Stimulated activated CD4-positive, alpha-beta T cell treated with anti-CD3 and anti-CD28 coated beads, TNF-alpha, amount 100 ng/mL, for 48 hours (primary cell): ENCODE measurements at places on chromosomes 4 and X.

DNA sequence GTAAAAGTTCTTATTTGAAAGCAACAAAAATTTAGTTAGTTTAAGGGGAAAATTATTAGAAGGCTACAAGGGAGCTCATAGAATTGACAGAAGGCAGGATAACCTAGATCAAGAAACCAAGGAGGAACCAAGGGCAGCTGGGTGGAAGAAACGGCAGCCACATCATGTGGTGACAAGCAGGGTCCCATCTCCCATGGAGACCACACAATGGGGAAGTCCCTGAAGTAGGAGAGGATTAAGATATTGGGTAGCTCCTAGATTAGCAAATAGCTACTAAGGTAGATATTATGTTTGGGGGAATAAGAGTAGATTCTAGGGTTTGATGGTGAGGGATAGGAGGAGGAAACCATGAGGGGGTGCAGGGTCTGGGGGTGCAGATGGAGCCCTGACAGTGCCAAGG, 48.0 kb upstream of the TMEM154 start:
- DNase-seq: no peak

GRCh38 chr4:90306810-90307209, 179.6 kb downstream of the CCSER1 start:
- no peak for DNase-seq

DNA sequence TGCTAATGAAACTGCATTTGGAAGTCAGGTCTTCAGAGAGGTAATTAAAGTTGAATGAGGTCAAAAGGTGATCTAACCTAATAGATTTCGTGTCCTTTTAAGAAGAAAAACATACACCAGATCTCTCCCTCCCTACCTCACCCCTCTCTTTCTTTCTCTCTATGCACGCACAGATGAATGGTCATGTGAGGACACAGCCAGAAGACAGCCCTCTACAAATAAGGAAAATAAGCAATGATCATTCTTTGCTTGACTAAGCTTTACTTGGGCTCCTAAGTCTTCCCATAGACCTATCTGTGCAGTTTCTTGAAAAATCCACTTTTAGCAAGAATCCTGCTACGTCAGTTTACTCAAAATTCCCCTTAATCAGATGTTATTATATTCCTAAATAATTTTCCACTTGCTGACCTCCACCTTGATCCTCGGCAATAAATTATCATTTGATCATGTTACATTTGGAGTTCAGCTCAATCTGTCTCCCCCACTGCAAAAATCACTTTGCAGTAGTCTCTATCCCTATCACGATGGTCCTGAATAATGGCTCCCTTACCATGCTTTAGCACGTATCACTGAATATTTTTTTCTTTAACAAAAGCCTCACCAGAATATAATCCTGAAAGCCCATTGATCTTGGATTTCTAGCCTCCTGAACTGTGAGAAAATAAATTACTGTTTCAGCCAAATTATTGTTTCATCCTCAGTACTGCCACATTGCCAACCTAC, 527.3 kb downstream of the GABRG1 start:
- DNase-seq: no peak

GRCh38 chr4:188992706-188993105, 853.5 kb downstream of the TRIML1 start:
- no peak for DNase-seq

DNA sequence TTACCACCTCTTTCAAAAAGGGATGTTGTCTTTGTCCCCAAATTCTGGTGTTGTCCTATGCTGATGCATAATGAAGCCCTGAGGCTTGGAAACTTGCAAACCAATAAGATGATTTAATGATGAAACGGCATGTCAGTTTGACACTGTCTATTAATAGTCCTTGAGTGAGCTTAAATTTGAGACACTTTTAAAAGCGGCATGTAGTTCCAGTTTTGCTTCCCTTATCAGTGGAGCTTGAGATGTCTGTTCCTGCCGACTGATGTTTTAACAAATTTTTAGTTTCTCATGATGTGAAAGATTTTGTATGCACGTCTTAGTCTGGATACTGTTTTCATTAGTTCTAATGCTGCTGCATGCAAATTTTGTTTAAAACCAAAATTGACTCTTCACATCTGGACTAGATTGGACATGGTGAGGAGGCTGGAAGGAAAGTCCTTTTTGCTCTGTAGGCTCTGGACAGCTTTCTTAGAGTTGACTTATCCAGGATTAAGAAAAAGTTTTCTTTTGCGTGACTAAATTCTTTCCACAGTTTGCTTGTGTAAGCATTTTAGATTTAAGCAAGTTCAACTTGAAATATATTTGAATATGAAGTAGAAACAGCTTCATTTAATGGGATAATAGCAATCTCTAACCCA, 11.7 kb downstream of the C1GALT1C1 start:
- no peak for DNase-seq

DNA sequence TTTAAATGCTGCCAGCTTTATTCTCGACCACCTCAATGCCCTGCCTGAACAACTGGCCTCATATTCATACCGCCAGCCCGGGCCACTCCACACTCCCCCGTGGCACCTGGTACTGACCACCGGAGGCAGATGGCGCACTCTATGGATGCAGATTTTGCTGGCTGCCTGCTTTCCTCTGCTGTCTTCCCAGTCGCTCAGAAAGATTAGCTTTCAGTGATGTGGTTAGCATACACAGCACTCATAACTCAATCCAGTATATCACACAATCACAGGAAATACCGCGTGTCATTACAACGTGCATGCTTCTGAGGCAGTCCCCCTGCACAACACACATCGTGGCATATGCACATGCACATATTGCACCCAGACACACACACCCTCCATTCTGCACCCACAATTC, 147.2 kb upstream of the BCOR start:
- DNase-seq: no peak

GRCh38 chr4:28287831-28288233, 1427.2 kb downstream of the STIM2 start:
- no peak for DNase-seq

GRCh38 chr4:126448086-126448845, 1133.5 kb downstream of the FAT4 start:
- DNase-seq: no peak

- no peak for DNase-seq
Observed at GRCh38 chr4:6425336-6425735, 47.1 kb downstream of the PPP2R2C start.

DNA sequence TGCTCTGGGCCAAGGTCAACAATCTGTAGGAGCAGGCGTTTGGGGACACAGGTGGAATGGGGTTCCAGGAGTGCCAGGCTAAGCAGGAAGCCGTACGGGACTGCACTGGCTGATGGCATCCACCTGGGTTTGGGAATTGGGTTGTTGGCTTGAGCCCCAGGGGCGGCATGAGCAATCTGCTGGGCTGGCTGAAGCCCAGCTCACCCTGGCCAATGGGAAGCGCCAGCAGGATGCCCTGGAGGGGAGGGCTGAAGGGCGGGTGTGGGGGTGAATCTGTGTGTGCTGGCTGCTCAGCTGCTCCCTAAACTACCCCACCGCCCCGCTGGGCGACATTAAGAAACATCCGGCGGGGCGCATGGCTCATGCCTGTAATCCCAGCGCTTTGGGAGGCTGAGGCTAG, 8.9 kb upstream of the RGS12 start:
- DNase-seq: no peak

DNA sequence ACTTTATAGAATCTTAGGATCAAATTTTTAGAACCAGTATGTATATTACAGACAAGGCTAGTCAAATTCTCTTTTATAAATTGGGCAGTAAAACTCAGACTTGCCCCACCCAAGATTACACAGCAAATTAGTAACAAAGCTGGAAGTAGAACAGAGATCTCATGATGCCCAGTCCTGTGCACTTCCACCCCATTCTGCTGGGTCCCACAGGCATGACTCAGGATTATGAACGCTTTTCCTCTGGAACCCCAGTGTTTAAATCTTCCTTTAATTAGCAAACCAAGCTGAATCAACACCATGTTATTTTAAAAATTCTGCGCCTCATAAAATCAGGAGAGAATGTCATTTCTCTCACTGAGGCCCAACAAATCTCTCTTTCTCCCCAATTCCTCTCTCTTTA, 1.5 kb upstream of the IL13RA2 start:
- no peak for DNase-seq

DNA sequence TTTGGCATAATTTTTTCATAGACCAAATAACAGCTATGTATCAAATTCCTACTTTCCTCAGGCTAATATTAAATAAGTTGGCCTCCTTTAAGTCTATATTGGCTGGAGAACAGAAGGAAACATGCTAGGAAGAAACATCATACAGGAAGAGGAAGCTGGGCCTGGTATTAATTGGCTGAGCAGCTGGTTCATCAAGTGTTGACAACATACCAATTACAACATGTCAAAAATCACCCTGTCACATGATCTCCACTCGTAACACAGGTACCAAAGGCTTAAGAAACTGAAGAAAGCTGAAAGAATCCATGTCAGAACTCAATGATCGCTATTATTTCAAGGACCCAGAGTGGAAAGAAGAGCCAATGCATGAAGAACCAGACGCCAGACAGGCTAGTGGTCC, 10.5 kb downstream of the WDFY3 start:
- no peak for DNase-seq

GRCh38 chr4:154123897-154124296, 335.0 kb upstream of the SFRP2 start:
- no peak for DNase-seq

- no peak for DNase-seq
Observed at GRCh38 chr4:164405774-164406173, 348.2 kb upstream of the SMIM31 start.

DNA sequence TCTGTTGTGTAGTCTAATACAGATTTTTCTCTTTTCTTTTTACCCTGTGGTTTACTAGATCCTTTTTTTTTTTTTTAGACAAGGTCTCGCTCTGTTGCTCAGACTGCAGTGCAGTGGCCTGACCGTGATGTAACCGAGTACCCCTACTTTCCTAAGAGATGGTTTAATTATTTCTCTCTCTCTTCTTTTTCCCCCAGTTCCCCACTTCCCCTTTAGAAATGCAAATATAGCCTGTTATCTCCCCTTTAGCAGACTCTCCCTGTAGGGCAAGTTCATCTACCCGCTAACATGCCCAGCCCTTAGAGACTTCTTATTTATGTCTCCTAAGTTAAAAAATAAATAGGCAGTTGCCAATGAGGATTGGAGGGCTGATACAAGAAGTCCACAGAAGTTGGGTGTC, 4.5 kb downstream of the SNX25 start:
- no peak for DNase-seq

DNA sequence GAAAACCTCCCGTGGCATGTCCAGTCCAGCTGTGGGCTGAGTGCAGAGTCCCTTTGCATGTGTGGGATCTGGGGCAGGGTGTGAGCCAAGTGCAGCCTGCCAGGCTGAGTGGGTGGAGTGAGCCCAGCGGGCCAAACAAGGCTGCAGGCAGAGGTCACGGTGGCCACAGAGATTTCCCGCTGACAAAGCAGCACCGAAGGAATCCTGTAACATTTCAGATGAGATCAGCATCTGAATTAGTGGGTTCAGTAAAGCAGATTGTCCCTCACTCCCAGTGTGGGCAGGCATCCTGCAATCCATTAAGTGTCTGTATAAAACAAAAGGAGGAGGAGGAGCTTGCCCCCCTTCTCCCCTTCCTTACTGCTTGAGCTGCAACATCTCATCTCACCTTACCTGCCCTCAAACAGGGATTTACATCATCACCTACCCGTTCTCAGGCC, 324.4 kb downstream of the FAT4 start:
- DNase-seq: no peak

DNA sequence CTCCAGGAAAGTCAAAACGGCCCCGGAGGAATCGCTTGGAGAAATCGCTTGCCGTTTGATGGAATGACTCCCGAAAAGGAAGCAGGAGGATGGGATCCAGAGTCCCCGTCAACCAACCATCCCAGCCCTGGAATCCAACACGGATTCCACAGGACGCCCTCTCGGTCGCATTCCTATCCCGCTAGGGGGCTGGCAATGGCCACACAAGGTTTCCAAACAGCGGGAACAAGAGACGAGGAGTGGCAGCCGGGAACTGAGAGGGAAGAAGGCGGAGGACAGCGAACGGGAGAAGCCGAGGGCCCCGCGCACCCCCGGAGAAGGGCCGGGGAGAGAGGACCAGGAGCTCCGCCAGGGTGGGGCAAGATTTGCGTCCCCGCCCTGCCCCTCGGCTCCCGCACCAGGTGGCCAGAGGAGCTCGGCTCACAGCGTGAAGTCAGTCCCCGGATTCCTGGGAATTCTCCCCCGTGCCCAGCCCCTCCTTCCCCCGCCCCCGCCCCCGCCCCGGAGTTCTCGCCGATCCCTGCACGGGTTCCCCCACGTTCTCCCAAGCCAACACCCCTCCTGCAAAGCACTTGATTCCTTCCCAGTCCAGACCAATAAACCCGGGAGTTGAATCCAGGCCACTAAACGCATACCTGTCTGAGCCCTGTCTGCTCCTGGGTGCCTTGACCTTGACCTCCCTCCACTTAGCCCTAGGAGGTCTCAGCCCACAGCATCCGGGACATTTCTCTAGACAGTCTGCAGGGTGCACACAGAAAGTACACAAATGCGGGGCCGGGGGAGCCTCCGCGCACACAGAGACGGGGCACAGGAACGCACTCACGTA, 1.4 kb downstream of the PDZD4 start:
- DNase-seq: no peak

DNA sequence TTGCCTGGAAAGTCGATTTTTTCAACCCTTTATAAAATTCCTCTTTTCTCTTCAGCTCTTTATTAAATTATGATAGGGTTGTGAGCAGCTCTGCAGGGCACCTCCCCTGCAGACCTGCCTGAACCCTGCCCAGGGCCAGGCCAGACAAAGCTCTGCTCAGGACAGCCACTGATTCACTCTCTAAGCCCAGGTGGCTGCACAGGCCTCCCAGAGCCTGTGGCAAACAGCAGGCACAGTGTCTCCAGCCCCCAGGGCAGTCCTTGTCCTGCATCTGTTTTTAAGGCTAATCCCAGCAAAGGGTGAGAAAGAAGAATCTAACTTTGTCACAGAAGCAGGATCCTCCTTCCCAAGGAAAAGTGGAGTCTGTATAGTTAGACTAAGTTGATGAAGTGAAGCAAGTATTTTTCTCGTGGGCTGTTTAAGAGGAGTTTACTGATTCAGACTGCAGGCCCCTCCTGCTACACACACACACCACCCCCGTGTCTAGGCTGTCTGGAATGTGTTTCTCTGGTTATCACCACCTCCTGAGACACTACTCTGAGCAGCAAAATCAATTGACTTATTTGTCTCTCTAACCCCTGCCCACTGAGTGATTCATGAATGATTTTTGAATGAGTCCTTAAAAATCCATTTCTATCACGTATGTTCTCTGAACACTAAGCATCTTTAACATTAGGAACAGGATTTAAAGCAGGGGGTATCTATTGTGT, 101.7 kb downstream of the CHIC2 start:
- DNase-seq: no peak

DNA sequence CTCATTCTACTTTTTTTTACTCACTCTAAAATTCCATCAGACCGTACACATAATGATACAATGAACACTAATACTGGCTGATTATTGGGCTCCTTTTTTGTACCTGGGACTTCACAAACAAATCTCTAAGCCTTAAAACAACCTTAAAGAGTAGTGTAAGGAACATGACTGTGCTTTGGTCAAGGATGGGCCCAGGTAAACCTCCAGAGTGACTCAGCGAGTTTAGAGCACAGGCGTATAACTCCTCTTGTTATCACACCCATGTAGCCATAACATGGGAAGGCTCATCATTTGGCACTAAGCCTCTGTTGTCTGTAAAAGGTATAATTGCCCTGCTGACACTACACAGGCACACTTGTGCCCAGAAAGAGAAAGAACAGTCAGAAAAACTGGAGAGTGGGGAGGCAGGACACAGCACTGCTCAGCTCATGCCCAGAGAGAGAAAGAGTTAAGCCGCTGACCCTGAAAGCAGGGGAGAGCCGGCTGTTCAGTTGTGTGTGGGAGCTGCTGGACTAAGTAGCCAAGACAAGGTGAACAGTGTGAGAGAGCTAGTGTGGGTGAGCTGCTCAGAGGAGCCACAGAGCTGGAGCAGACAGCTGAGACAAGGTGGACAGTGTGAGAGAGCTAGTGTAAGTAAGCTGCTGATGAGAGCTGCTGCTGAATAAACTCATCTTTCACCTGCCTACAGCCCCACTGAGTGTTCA, 319.6 kb upstream of the BMP3 start:
- no peak for DNase-seq
